ENCODE measurements at places on chromosomes 5 and 9. TPM values are rescaled to one million over a fixed set of nuclear protein-coding genes. Genes with fewer than 3 reads are reported as not detected.

- peak; percentile 22 for DNase-seq
Observed at GRCh38 chr5:749101-749670, 35.3 kb downstream of the ZDHHC11B start.

GRCh38 chr5:9865574-9865973, 235.4 kb upstream of the TAS2R1 start:
- DNase-seq, result no peak

OXCT1 gene
- 10.7 TPM for total RNA-seq

DNA sequence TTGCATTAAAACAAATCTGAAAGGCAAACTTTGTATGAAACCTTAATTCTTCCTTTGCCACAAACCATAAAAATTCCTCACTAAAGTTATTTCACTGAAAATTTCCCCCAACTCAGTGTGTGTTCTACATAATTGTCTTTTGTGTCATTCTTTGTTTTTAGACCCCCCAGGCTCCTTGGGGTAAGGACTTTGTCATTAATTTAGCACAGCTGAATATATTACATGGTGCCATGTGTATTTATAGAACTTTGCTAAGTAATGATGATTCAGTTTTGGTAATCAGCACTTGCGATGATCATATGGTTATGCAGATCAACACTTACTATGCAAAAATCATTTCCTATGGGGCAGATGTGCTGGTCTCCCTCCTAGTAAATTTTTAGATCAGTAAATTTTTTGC, 712.1 kb upstream of the MEF2C start:
- no peak for DNase-seq

GRCh38 chr9:19022206-19022605, 10.8 kb downstream of the SAXO1 start:
- DNase-seq, result no peak

- DNase-seq, result no peak
Observed at GRCh38 chr5:142664067-142664466, 21.8 kb downstream of the FGF1 start.

DNA sequence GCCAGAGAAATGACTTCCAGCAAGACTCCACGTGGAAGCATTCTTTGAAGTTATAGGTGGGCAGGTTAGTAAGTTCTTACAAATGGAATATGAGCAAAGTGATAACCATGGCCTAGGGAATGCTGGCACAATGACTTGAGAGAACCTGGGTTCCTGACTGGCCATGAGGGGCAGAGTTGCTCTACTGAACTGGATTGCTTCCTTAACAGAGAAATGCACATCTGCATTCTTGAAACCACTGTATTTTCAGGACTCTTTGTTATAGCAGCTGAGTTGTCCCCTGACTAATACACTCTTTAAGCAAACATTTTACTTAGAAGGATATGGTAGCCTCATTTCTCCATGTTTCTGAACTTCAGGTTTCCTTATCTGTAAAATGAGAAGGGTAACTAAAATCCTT, 108.3 kb upstream of the GNA14 start:
- DNase-seq, result no peak

- no peak for DNase-seq
Observed at GRCh38 chr5:2748861-2749513, 2.5 kb downstream of the IRX2 start.

LCP2 gene
- 16.3 TPM for total RNA-seq

DNA sequence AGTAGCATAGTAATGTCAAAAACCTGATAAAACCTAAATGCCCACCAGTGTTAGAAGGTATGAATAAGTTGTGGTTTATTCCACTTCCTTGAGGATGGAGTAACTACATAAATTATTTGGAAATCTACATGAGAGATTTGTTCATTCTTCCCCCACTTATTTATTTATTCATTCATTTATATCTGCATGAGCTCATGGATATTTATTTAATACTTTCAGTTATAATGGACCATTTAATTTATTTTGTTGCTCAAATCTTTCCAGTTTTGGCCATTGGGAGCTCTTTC, 223.8 kb upstream of the S1PR3 start:
- DNase-seq, result no peak

DNA sequence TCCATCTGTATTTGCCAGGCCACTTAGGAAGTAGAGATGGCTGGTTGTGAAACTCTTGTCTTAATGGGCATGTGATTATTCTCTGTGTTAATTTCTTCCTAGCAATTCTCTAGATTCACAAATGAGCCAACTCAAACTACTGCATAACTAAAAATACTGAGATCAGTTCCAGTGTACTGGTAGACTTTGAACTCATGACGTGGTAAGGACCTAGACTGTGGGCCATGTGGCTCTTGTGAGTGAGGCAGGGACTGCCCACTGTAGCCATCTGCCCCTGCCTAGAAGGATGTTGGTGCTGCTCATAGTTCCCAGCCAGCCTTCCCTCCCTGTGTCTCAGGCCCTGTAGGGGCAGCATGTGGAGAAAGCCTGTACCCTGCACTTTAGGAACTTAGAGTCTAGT, 47.4 kb downstream of the CYSTM1 start:
- DNase-seq, result no peak

DNA sequence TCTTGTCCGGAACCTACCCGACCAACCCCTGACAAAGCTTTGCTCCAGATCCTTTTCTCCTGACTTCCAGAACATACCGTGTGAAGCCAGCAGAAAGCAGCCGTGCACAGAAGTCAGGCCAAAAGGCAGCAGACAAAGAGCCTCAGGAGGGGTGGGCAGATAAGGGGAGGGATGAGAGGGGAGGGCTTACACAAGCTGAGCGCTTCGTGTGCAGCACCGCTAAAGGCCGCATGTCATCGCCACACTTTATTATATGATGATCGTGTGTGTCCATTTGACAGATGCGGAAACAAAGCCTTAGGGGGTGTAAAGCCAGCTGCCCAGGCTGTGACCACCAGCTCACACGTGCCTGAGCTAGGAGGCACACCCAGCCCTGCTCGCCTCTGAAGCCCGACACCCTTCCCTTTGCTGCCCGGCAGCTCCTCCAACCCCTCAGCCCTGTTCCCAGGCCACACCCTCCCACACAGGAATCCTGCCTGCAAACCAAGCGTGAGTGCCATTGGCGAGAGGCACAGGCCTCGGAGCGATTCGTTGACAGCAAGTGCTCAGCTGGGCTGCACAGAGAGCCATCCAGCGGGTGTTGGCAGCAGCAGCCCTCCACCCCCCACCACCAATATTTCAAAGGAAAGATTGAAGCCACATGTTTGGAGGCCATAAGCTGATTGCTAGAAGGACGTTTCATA, 170.5 kb upstream of the SMIM23 start:
- DNase-seq, result no peak

DNA sequence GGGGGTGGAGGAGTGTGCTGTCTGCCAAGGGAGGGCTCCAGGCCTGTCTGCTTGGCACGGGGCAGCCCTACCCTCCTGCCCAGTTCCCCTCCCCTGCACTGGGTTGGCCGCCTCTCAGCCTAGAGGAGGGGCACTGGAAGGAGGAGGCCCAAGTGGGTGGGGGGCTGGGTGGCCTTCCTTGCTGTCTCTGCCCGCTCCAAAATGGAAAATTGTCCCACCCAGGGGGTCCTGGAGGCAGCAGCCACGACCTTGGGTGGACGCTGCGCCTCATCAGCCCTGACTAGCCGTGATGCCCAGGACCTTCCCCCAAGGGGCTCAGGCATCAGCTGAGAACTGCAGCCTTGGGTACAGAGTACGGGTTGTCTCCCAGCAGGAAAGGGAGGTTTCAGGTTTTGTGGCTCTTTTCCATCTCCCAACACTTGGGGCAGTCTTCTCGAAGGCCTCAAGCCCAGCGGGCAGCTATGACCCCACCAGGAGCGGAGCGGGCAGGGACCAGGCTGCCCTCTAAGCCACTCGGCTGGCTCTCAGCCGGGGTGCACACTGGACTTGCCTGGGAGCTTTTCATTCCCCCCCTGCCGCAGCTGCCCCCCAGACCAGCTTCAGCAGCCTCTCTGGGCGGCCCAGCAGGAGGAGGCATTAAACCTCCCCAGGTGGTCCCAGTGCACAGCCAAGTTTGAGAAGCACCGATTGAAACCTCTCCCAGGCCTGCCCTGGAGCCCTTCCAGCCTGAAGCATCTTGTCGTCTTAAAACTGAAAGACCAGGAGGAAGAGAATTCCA, 20.6 kb downstream of the NTNG2 start:
- no peak for DNase-seq

DNA sequence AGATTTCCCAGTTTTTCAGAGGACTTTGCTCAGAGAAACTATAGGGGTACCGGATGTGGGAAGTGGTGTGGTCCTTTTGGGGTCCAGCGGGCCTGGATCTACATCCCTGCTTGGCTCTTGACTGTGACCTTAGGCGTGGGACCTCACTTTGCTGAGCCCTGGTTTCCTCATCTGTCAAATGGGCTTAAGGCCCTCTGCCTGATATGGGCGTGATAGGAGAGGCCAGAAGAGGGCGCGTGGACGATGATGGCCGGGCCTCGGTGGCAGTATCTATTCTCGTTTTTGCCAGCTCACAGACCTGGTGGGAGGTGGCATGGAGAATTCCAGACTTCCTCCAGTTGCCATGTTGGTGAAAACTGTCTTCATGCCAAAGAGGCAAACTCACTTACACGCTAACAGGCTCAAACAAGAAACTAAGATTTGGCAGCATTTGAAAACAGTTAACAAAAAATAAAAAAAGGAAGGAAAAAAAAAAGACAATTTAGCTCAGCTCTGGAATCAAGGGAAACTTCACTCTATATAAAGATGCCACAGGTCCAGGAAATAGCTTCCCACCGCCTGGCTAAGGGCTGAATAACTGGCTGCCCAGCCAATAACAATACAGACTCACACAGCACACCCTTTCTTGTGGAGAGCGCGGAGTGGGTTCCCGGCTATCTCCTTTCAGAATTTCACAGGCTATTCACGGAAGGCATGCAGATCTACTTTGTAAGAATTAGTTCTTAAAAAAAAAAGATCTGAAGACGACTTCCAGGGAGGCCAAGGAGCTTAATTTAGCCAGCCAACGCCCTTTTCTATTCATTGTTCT, 1.7 kb downstream of the SH3PXD2B start:
- DNase-seq, result no peak

TAF11L5 gene
- total RNA-seq, result not detected

DNA sequence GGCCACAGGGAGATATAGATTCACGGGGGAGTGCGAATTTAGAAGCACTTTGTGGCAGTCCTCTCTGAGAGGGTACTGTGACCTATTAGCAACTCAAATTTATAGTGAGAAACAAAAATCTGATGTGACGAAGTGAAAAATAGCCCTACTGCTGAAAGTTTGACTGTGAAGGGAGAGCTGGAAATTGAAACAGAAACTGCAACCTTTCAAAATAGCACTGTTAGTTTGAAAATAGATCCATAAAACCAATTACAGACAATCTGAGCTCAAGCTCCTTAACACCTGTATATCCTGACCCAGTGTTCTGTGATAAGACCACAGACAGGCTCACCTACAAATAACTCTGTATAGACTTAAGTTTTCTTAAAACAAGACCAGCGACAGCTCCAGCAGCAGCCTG, 420.1 kb downstream of the IRX1 start:
- no peak for DNase-seq

- no peak for DNase-seq
Observed at GRCh38 chr5:53431665-53432064, 48.8 kb upstream of the FST start.

DNA sequence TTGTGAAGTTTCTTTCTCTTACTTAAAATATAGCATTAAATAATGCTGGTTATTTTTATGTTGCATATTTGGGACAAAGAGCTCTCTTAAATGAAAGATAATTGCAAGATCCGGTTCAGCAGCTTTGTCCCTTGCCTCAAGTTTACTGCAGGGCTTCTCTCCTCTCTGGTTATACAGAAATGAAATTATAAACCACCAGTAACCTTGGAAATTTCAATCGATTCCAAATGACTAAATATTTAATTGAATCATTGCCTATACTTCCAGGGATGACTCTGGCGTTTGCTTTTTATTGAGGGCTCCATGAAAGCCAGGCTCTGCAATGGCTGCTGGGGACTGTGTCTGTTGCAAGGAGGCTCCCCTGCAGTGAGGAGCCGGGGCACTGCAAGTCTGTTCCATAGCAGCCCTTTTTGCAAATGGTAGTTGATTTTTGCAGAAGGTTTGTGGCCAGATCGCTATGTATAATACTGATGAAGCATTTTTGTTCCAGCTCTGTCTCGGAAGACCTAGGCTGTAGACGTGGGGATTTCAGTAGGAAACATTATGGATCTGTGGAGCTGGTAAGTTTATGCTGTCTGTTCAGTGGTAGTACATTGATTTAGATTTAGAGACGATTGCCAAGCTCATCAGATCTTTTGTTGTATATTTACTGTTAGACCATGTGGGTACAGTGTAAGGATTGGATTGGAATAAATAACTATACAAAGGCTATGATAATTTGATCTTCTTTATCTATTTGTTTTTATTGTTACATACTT, at the start of gene GARNL3:
TSS of gene GARNL3 (plus strand) at position 313 of the 758 bp plus-strand sequence. CDS start at position 417, 104 bp downstream.
- DNase-seq, result no peak

DNA sequence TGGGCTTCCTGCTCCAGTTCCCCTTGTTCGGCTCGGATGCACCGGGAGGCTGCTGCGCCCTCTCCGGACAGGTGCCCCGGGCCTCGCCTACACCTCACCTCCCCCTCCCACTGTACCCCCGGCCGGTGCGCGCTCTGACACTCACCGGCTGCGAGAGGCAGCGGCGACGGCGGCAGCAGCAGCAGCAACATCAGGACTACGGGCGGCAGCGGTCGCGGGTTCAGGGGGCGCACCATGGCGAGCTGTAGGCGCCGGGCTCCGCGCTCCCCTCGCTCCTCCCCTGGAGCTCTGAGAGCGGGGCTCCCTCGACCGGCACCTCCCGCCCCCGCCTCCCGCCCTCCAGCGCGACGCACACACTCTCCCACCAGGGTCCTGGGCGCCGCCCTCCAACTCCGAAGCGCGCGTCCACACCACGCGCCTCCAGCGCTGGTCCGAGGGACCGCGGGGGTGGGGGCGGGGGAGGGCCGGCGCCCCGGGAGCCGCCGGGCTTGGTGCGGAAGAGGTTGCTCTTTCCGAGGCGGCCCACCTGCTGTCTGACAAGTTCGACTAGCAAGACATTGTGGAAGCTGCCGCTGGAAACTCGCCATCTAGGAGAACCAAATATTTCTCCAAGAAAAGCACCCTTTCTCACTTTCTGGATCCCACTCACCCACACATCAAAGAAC, at the start of gene GFRA3:
TSS of gene GFRA3 (minus strand) at position 433 of the 665 bp plus-strand sequence. CDS start at position 236, 197 bp downstream.
- no peak for DNase-seq

Data from liver (tissue), 10 donors.